Amniotic epithelial cell (primary cell): ENCODE measurements at places on chromosomes 13 and 19.

GRCh38 chr19:27752530-27753184 lies 1460.3 kb downstream of the UQCRFS1 start:
- DNase-seq, result no peak

DNA sequence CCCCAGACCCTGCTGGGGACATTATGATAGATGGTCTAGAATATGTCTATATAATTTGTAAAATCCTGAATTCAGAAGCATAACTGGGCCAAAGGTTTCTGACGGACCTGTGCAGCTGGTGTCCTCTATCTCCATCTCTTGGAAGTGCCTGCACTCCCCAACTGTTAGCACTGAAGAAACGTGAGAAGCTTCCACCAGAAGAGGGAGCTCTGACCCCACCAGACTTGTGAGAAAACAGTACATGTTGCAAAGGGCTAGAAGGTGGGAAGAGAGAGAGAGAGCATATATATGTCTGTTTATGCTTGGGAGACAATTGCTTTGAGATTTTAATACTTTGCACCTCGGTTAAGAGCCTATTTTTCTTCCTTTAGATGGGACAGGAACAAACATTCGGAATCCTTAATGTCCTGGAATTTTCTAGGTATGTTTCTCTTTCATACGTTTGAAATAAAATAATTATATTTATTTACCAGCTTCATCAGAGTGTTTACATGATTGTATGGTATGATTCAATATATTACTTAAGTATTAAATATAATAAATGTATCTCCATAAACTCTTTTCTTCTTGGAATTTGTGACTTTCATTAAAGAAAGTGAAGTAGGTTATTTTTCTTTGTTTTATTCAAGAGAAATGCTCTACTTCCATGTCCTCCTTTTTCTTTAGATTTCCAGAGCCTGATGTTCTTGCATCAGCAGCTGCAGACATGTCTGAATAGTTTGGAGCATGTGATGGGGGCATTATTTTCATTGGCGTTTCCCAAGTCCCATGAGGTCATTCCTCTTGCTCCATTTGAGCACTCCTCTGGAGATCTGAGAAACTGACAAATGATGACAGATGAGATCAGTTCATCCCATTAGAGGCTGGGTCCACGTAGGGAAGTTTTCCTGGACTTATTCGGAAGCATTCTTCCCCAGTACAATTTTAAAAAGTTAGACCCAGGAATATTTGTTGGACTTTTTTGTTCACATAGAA lies 202.9 kb downstream of the ATP8A2 start:
- peak; percentile 81 for DNase-seq

DNA sequence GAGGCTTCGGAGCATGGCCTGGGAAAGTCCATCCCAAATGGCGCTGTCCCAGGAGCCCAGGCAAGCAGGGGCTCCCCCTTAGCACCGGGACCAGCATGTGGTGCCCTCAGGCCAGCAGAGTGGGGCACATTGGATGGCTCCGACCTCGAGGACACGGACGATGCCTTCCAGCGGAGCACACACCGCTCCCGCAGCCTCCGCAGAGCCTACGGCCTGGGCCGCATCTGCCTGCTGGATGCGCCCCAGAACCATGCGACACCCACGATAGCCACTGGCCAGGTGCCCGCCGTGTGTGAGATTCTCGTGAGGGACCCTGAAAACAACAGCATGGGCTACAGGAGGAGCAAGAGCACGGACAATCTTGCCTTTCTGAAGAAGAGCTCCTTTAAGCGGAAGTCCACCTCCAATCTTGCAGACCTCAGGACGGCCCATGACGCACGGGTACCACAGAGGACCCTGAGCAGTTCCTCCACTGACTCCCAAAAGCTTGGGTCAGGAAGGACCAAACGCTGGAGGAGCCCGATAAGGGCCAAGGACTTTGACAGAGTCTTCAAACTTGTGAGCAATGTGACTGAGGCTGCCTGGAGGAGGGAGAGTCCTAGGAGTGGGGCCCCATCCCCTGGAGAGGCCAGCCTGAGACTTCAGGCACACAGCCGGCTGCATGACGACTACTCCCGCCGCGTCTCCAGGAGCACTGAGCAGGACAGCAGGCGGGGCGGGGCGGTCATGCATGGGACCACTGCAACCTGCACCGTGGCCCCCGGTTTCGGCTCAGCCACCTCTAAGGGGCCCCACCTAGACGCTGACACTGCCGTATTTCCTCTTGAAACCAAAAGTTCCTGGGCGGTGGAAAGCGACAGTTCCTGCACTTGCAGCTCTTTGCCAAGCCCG lies 63.1 kb downstream of the SPATA13 start:
- DNase-seq, result no peak

- peak; percentile 83 for DNase-seq
These were observed 36.0 kb upstream of the RNF17 start for GRCh38 chr13:24727731-24728601.

DNA sequence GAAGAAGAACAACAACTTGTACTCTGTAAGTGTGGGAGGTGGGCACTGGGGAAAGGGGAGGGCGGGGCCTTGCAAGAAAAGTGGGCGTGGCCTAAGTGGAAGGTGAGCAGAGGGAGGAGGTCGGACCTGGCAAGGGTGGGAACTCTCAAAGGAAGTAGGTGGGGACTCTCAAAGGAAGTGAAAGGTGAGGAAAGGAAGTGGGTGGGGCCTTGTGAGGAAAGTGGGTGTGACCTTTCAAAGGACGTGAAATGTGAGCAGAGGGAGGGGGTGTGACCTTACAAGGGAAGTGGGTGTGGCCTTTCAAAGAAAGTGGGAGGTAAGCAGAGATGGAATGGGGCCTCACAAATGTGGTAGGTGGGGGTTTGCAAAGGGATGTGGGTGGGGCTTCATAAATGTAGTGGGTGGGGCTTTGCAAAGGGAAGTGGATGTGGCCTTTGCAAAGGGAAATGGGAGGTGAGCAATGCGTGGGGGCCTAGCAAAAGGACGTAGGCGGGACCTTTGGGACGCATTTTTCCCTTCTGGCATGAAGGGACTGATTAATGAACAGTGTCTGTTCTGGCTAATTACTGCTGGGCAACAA lies 25.9 kb downstream of the ACSBG2 start:
- DNase-seq, result no peak

- DNase-seq, result no peak
These were observed 66.2 kb downstream of the ZMYM2 start for GRCh38 chr13:20024702-20025101.

GRCh38 chr19:11986754-11987153 lies 21.9 kb downstream of the ZNF763 start:
- no peak for DNase-seq

- DNase-seq, result peak; percentile 64
These were observed 7.3 kb downstream of the NKPD1 start for GRCh38 chr19:45153339-45154063.

DNA sequence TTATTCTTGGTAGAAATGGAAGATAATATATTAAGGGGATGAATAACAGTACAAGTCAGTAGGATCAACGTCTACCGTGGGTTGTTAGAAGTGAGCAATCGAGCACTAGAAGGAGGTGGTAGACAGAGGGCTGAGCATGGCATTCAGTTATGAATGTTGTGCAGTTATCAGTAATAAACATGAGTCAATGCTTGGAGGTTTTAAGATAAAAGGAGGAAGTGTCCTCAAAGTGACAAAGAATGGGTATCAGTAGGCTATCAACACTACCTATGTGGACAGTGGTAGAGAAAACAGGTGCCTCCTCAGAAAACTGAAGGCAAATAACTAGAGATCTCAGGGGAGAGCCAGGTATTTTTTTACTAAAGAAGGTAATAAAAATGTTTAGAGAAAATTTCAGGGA lies 1607.0 kb downstream of the PCDH9 start:
- no peak for DNase-seq

- DNase-seq, result no peak
These were observed 611.1 kb downstream of the UQCRFS1 start for GRCh38 chr19:28601723-28602440.

DNA sequence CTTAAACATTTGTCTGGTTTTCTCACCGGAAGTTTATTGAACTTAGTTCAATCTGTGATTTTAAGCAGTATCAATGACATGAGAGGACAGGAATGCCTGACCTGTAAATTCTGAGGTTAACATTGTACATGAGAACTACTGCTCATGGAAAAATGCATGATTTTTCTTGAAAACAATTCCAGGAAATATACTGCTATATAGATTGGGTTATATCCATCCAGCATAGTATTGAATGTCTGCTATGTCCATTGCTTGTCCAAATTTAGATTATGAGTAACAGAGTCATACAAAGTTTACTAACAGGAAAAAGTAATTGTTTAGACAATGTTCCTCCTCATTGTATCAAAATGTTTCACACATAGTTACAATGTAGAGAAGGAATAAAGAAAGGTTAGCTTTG lies 606.8 kb downstream of the DACH1 start:
- no peak for DNase-seq

DNA sequence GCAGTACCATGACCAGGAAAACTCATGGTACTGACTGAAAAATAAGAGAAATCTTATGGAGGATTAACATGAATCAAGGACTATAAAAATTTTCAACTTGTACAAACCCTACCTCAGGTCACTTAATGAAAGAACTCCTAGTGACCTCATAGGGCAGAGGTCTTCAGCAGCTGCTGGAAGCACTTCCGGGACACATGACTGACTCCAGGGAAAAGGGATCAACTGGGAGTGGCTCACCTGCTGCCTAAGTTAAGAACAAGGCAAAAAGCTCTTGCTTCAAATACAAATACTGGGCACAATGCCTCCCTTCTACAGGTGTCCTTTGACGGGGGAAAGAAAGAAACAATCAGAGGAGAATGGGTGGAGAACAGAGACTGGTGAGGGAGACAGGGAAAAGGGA lies 18.6 kb downstream of the DOCK9 start:
- no peak for DNase-seq

DNA sequence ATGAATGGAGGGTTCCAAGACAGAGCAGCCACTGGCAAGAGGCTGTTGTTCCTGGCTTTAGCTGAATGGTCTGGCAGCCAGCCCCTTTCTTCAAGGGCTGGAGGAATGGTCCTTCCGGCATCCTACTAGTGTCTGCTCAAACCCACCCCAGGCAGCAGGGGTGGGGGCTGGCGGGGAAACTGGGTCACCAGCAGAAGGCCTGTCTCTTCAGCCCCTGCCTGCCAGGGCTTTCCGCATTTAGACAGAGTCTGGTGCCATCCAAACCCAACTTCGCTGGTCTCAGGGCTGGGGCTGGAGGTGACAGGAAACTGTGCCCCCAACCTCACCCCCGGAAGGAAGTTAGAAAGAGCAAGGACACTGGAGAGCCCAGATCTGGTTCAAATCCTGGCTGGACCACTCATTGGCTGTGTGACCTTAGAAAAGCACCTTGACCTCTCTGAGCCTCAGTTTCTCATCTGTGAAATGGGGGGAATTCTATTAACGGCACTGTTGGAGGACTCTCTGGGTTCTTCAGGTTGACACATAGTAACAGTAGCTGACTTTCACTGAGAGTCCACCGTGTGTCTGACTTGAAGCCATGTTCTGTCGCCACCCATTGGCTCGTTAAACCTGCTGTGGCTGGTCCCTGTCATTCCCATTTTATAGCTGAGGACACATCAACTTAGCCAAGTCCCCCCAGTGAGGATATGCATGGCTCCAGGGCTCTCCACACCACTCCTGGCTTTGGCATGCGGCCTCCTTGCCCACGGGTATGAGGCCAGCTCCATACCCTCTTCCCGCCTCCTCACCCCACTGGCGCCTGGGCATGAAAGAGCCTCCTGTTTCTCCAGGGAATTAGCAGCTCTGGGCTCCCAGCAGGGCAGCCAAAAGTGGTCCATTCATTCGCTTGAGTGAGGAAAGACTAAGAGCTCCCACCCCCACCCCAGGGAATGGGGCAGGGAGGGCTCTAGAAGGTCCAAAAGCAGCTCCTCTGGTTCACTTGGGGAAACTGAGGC lies 2.5 kb upstream of the NR2C2AP start:
- no peak for DNase-seq

DNA sequence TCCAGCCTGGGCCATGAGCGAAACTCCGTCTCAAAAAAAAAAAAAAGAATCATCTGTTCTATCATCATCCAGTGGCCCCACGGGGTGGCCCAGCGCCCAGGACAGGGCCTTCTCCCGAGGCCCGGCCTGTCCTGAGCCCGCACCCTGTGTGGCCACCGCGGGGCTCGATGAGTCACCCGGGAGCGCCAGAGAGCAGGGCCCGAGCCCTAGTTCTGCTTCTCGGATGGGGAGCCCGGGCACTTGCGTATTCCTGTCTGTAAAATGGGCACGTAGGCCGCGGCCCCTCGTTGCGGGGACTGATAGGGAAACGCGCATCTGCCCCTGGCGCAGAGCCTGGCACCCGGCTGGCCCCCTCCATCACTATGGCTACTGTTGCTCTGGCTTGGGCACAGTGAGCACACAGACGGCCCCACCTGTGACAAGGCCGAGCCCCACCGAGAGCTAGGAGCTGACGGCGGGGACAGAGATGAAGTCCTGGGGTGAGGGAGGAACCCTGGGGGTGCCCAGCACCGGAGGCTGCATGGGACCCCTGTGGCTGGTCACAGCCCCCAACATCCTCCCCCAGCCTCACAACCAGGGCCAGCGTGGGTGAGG lies 21.3 kb upstream of the UQCR11 start:
- no peak for DNase-seq

GRCh38 chr19:1205114-1206099 lies at the start of gene STK11:
STK11 (plus strand) TSS chr19:1205778; CDS start chr19:1206914, 1,136 bp downstream.
- peak; percentile 94 for DNase-seq

GRCh38 chr13:31987535-31988170 lies 43.9 kb upstream of the FRY start:
- peak; percentile 33 for DNase-seq

DNA sequence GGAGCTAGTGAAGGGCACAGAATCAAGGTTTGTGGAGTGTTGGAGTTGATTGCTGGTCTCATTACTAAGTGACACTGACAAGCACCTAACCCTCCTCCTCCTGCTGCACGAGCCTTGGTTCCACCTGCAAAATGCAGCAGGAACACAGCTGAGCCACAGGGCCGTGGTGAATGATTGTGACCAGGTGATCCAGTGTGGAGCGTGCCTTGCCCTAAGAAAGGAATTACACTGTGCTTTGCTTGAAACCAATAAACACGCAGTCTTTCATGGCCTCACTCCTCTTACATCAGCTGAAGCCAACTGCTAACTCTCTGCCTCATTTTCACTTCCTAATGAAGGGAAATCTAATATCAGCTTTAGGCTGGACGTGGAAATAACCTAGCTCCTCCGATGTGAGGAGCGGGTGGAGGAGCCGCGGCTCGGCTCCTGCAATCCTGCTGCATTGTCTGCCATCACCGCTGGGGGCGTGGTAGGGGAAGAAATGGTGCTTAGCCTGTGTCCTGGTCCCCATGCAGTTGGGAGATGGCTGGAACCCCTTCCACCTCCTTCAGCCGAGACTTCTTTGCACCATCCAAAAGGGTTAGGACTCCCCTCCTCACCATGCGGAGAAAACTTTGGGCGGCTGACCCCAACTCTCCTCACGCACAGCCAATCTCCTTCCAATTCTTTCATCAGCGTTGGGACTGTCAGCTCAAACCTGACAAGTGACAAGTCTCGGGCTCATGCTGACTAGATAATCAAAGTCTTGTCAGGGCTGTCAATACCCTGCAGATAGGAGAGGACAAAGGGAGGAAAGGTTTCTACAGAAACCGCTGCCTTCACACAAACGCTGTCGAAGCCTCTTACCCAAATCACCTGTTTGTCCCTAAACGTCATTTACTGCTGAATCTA lies 427.9 kb downstream of the ZNF536 start:
- no peak for DNase-seq

DNA sequence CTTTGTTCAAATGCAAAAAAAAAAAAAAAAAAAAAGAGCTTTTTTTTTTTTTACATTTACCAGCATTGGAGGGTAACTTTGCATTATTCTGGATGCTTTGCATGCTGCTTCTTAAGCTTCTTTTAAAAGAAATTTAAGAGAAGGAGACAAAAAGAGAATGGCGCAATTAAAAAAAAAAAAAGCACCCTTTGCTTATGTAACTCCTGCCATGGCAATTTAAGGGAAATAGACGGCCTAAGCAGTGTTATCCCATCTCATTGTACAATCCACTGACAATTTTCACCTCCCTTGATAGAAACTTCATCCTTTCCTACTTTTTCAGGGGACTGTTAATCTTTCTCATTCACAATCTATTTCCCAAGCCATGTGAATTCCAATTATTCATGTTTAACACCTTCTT lies 129.8 kb downstream of the KCTD12 start:
- DNase-seq, result no peak
